Activated CD4-positive, alpha-beta T cell treated with anti-CD3 and anti-CD28 coated beads for 1 hour (primary cell): ENCODE measurements at places on chromosomes 5 and 9.
A peak's percentile ranks its signal among the peaks of the same experiment; 100 is the strongest.

DNA sequence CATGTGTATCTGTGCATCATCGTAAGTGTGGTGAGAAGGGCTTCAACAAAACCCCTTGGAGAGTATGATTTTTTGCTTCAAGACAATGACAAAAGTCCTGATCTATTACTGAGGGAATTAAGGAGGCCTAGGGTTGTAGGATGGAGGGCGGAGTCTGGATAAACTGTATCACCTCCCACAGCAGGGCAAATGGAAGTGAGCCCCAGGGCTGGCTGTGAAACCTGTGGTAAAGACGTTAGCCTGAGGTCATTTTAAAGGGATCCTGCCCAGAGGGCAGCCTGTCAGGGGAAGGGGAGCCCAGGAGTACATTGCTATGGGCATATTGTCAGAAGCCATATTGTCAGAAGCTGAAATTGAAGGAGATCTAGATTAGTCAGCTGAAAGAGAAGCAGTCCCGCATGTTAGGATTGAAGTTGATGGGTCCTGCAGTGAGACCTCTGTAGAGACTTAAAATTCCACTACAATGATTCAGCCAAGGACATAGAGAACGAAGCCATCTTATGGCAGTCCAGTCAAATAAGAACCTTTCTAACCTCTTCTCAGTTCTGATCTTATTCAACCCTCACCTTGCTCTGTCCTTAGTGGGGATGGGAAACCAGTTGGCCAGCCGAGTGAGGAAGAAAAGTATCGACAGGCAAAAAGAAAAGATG lies 26.9 kb downstream of the ADGRV1 start:
- DNase-seq: no peak

- DNase-seq: no peak
Measured at GRCh38 chr5:100855937-100856430, 47.1 kb downstream of the ST8SIA4 start.

GRCh38 chr9:136902259-136902821 lies 16.0 kb downstream of the TRAF2 start:
- DNase-seq: peak; percentile 80

- DNase-seq: no peak
Measured at GRCh38 chr5:145124806-145125205, 710.3 kb downstream of the PRELID2 start.

DNA sequence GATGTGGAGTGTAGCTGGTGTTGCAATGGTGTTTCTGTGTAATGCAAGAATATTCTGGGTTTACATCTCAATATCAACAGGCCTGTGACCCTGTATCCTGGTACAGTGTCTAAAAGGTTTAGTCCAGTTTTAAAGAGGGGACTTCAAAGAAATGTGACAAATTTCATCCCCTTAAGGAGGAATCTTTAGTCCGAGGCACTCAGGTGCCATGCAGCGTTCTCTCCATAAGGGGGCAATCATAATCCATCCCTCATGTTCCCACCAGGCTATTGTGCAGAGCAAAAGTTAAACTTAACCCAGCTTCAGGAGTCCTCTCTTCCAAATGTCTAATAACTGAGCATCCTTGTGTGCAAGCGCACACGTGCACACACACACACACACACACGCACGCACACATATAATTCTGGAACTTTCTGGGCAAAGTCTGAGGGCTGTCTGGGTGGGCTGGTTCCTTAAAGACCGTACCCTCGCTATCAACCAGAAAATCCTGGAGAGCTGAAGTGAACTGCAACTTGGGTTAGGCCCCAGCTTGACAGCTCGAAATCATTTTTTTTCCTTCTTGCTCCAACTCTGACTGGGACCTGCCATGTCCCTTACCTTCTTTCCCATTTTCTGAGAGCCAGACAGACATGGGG lies 46.0 kb downstream of the CRB2 start:
- no peak for DNase-seq

- DNase-seq: no peak
Measured at GRCh38 chr9:123445116-123445515, 89.1 kb downstream of the CRB2 start.

GRCh38 chr9:120718316-120718715 lies 4.0 kb upstream of the MEGF9 start:
- no peak for DNase-seq

DNA sequence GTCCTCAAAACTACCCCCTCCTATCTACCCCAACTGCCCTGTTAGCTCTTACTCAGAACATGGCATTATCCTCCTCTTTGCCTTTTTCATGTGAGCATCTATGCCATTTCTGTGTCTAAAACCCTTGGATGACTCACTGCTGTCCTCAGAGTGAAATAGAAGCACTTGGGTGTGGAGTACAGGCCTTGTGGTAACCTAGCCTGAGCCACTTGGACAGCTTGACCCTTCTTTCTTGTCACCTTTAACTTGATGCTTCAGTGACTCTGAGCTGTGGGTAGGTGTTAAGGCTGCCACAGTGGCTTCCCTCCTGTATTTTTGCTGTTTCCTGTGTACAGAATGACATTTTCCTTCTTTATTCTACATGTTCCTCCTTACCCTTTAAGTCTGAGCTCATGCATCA lies 391.4 kb downstream of the SH3GL2 start:
- DNase-seq: no peak

GRCh38 chr5:150804388-150804787 lies 25.8 kb downstream of the SMIM3 start:
- DNase-seq: no peak

- no peak for DNase-seq
Measured at GRCh38 chr5:16461026-16461425, 4.6 kb downstream of the ZNF622 start.

GRCh38 chr5:86838083-86838482 lies 220.3 kb downstream of the COX7C start:
- no peak for DNase-seq

DNA sequence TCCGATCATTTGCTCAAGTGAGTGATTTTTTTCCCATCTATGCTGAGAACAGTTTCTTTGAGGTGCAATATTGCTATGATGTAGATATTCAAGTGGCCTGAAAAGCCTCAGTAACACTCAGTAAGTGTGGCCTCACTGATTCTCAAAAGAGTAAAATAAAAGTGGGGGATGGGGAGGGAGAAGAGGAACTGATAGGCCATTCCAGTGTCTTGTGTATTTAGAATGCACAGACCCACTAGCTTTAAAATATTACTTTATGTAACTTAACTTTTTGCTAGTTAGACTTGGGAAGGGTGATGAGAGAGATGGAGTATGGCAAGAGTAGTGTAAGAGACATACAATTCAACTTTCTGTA lies 79.5 kb upstream of the ZNF608 start:
- DNase-seq: no peak

- no peak for DNase-seq
Measured at GRCh38 chr9:38089387-38090165, 20.5 kb upstream of the SHB start.

- DNase-seq: no peak
Measured at GRCh38 chr9:69762527-69762926, 2.7 kb upstream of the PTAR1 start.

GRCh38 chr9:76855015-76855414 lies 50.9 kb downstream of the PRUNE2 start:
- DNase-seq: no peak

DNA sequence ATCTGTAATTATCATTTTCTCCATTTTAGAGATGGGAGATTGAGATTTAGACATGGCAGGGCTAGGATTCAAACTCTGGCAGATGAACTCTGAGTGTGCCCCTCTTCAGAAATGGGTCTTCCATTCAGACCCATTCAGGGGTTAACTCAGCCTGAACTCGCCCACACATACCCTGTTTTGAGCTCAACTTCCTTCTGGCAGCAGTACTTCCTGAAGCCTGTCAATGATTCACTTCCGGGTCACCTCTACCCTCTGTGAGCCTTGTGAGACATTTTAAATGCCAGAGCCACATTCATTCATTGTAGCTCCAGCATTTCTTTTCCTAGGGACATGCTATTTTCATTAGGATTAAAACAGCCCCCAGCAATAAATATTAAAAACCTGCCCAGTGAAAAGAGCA lies 209.3 kb upstream of the SLC24A2 start:
- no peak for DNase-seq

GRCh38 chr5:140324617-140325241 lies 21.7 kb downstream of the HBEGF start:
- DNase-seq: no peak

DNA sequence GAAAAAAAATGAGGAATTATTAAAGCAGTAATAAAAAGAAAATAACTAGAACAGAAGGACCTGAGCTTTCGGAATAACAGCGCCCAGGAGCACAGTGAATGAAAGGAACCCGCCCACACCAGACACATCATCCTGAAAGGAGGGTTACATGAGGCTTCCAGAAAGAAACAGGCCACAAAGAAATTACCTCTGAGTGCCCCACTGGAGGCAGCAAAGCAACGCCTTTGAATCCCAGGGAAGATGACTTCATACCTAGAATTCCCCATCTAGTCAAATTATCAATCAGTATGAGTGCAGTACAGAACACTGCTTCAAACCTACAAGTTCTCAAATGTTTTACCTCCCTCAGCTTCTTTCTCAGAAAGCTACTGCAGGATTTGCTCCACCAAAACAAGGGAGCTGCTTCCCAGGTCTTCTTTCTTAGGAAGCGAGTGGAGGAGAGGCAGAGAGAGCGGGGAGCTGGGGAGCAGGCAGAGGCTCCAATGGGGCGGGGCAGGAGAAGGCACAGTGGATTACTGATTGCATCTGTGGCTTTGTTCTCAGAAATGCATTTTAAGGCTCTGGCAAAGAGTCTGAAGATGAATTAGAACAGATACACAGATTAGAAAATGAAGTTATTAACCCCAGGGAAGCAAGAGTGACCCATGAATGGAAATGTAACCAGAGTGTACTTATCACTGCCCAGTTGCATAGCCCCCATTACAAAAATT lies 87.1 kb downstream of the SEMA4D start:
- no peak for DNase-seq

DNA sequence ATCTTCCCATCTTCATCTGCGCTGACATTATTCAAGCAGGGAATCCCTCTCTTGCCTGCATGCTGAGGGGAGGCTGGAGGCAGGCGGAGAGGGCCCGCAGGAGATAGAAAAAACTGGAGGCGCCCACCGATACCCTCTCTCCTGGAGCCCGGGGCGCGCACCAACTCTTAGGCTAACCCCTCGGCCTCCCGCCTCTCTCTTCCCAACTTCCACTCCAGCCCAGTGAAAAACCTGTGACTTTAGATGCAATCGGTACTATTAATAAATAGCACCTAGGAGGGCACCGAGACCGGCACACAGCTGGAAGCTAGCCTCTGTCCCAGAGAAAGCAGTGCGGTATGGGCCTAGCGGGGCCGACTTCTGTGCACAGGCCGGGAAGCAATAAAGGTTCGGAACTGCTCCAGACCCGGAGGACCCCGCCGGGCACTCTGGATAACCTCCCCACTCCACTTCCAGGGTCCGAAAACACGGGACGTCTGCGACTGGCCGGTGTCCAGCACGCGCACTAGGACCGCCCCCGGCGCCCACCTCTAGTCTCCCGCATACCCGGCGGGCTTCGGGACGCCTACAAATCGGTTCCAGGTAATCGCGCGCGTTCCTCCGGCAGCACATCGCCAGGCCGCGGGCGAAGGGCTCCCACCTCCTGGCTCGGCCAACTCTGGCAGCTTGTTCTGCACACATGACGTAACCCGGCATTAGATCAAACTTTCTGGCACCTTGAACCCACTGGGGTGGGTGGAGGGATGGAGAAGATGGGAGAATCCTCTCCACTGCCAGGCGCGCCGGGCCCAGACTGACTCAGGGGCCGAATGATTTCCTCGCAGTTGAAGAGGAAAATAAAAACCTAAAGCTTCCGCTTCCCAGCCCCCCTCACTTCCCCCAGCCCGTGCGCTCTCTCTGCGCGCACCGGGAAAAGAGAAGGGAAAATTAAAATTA lies 1.4 kb downstream of the EFNA5 start:
- no peak for DNase-seq

- DNase-seq: no peak
Measured at GRCh38 chr5:58885260-58885659, 302.4 kb downstream of the RAB3C start.

- DNase-seq: no peak
Measured at GRCh38 chr5:146732962-146733361, 145.6 kb downstream of the PPP2R2B start.

- DNase-seq: no peak
Measured at GRCh38 chr5:16061163-16061562, 118.4 kb downstream of the MARCHF11 start.

DNA sequence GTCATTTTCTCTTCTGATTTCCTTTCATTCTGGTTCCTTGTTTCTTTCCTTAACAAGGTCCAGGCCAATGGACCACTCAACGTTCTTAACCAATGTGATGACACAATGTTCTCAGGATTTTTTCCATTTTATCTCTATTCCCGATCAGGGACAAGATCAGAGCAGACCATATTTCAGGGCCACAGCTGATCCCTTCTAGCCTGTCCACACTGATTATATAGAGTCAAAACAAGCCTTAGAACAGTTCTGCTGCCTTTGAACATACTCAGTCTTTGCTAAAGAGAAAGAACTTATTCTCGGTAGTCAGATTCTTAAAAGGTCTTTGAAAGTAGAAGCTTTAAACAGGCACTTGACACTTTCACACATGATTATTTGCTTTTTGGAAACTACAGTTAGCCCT lies 188.4 kb downstream of the ADAMTSL1 start:
- no peak for DNase-seq

- no peak for DNase-seq
Measured at GRCh38 chr9:4654538-4654937, 7.6 kb upstream of the PLPP6 start.

DNA sequence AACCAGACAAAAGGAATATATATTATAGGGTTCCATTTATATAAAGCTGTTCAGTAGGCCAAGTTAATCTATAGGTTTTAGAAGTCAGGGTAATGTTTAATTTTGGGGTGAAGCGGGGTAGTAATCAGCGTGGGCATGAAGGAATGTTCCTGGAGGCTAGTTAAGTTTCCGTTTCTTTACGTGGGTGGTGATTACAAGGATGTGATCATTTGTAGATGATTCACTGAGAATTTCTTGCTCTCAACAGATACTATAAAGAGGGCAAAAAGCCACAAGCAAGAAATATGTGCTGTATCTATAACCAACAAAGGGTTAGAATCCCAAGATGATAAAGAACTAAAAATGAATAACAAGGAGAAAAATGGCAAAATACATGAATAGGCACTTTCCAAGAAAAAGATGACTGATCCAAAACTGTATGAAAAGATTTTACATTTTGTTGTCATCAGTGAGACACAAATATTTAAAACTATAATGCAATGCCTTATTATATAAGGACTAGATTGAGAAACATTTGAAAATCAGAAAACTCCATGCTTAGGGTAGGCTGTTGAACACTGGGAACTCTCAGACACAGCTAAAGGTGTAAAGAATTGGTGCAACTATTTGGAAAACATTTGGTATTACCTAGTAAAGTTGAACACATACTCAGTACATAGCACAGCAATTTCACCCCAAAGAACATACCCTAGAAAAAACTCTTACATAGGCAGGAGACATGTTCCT lies 224.3 kb upstream of the S1PR3 start:
- no peak for DNase-seq
